Activated CD8-positive, alpha-beta memory T cell treated with anti-CD3 and anti-CD28 coated beads, Interleukin-2, amount 10 ng/mL, durations not matched to agents 7 days and 5 days (primary cell): ENCODE measurements at places on chromosomes 1 and 21. TPM values are rescaled to one million over a fixed set of nuclear protein-coding genes. Genes with fewer than 3 reads are reported as not detected.

- H3K4me1 ChIP-seq = no peaks in the 10 kb centered on the region
- H3K36me3 ChIP-seq = no peaks in the 10 kb centered on the region
- no peaks in the 10 kb centered on the region for H3K27me3 ChIP-seq
Measured at GRCh38 chr1:242800521-242800920, 276.0 kb upstream of the PLD5 start.

The CHI3L2 gene
- 6.7 TPM for total RNA-seq

- no peak overlapping the region for H3K4me3 ChIP-seq
- DNase-seq = no peak
- no peaks in the 10 kb centered on the region for H3K36me3 ChIP-seq
- no peaks in the 10 kb centered on the region for H3K4me1 ChIP-seq
- no peak overlapping the region for H3K27ac ChIP-seq
Measured at GRCh38 chr1:17958704-17959103, 148.9 kb upstream of the IGSF21 start.

- DNase-seq = no peak
- H3K36me3 ChIP-seq = no peaks in the 10 kb centered on the region
- no peaks in the 10 kb centered on the region for H3K4me1 ChIP-seq
- H3K27ac ChIP-seq = no peak overlapping the region
Measured at GRCh38 chr1:68255301-68255700, 23.0 kb upstream of the WLS start.

DNA sequence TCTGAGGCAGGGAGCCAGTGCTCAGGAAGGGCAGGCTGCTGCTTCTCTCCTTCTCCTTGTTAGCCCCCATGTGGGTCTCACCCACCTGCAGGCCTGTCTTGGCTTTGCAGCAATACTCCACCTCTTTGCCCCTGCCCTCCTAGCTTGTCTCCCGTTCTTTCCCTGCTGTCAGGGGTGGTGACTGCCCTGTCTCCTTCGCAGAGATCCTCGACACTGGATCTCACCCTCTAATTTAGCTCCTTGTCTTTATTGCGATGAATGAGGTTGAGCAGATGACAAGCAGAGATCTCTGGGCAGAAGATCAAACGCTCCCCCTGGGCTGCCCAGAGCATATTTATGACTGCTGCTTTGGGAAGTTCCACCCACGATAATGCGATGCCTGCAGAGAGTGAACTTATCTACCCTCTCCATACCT is 199.2 kb downstream of the ROR1 start:
- no peak overlapping the region for H3K4me3 ChIP-seq
- H3K27me3 ChIP-seq = peaks cover 4% of the 10 kb centered on the region
- no peak overlapping the region for H3K27ac ChIP-seq
- H3K36me3 ChIP-seq = no peaks in the 10 kb centered on the region
- H3K4me1 ChIP-seq = no peaks in the 10 kb centered on the region
- no peak for DNase-seq

- DNase-seq = no peak
- no peaks in the 10 kb centered on the region for H3K27me3 ChIP-seq
- H3K4me1 ChIP-seq = no peaks in the 10 kb centered on the region
- H3K4me3 ChIP-seq = no peak overlapping the region
- no peaks in the 10 kb centered on the region for H3K36me3 ChIP-seq
Measured at GRCh38 chr1:81228926-81229325, 571.8 kb upstream of the ADGRL2 start.

GRCh38 chr1:192474080-192474683 is 101.4 kb upstream of the RGS1 start:
- no peak for DNase-seq
- H3K4me3 ChIP-seq = no peak overlapping the region
- H3K36me3 ChIP-seq = no peaks in the 10 kb centered on the region
- no peak overlapping the region for H3K27ac ChIP-seq
- H3K4me1 ChIP-seq = no peaks in the 10 kb centered on the region

GRCh38 chr1:211781260-211781659 is 49.3 kb downstream of the LPGAT1 start:
- no peak overlapping the region for H3K4me3 ChIP-seq
- no peaks in the 10 kb centered on the region for H3K27me3 ChIP-seq
- peaks cover 6% of the 10 kb centered on the region for H3K4me1 ChIP-seq
- peaks cover 5% of the 10 kb centered on the region for H3K36me3 ChIP-seq
- H3K27ac ChIP-seq = no peak overlapping the region

DNA sequence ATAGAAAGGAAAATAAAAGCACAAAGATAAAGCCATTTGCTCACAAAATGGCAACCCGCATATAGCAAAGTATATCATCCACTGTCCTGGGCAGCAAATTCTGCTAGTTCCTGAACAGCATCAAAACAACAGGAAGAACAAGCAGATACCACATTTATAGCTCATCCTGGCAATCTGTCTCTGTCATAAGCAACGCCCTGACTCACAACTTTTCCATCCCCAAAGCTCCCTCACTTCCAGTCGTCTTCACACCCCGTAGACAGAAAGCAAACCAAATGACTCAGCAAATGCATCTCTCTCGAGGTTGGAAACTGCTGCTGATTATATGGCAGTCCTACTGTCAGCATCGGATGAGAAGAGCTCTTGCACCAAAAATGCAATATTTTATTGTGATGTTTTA is 65.8 kb downstream of the AK5 start:
- H3K27ac ChIP-seq = no peak overlapping the region
- H3K4me3 ChIP-seq = no peak overlapping the region
- no peaks in the 10 kb centered on the region for H3K36me3 ChIP-seq
- H3K27me3 ChIP-seq = peaks cover 6% of the 10 kb centered on the region

DNA sequence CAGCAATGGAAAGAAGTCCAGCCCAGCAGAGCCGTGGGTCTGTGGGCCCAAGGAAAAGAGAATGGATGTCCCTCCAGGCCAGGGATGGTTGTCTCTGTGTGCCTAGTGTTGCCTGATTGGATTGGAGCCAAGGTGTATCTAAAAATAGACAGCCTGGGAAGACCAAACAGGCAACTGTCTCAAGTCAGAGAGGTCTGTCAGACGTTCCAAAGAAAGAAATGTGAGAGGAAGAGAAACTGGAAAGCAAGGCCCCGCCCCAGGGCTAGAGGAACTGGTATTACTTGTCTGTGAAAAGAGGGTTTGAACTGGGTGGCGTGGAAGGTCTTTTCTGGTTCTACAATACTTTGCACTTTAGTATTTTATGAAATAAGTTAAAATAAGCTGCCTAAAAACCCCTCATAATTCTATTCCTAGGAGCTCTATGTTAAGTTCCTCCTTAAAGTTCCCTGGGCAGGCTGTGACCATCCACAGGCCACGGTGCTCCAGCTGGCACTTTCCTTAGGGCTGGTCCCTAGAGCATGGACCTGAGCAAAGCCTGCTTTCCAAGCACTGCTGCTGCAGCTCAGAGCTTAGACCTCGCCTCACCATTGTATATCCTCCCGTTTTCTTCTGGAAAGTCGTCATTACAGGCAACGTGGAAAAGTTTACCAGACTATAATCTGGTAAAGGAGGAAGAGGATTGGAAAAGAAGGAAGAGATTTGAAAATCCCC is 151.6 kb downstream of the DISC1 start:
- H3K27ac ChIP-seq = no peak overlapping the region
- DNase-seq = no peak
- no peaks in the 10 kb centered on the region for H3K27me3 ChIP-seq

The NGF gene
- total RNA-seq = not detected

GRCh38 chr21:18384771-18385170 is 18.8 kb downstream of the TMPRSS15 start:
- no peak for DNase-seq
- no peaks in the 10 kb centered on the region for H3K36me3 ChIP-seq
- H3K4me1 ChIP-seq = no peaks in the 10 kb centered on the region
- no peaks in the 10 kb centered on the region for H3K27me3 ChIP-seq
- no peak overlapping the region for H3K27ac ChIP-seq
- H3K4me3 ChIP-seq = no peak overlapping the region

GRCh38 chr1:58649555-58649954 is 50.3 kb downstream of the MYSM1 start:
- no peaks in the 10 kb centered on the region for H3K27me3 ChIP-seq
- no peaks in the 10 kb centered on the region for H3K36me3 ChIP-seq
- no peak overlapping the region for H3K4me3 ChIP-seq

The CFHR1 gene
- not detected for total RNA-seq

- no peak overlapping the region for H3K4me3 ChIP-seq
- H3K4me1 ChIP-seq = no peaks in the 10 kb centered on the region
- peaks cover 32% of the 10 kb centered on the region for H3K27me3 ChIP-seq
- no peak overlapping the region for H3K27ac ChIP-seq
Measured at GRCh38 chr1:113401728-113402127, 11.4 kb downstream of the MAGI3 start.

DNA sequence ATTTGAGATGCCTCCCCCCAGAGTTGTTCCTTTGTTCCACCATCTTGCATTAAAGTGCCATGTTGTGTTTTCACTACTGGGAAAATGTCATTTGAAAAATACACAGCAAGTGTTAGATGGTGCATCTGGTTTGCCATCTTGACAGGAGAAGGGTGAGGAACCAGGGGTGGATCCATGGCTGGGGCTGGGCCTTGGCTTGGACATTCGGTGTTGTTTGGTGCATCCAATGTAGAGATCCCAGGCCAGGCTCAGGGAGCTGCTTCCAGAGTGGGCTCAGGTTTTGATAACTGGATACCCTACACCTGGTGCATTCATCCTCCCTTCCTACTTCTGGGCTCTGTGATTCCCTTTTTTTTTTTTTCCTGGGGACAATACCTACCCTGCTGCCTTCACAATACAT is 103.5 kb downstream of the UCK2 start:
- no peak for DNase-seq
- no peak overlapping the region for H3K27ac ChIP-seq
- no peaks in the 10 kb centered on the region for H3K27me3 ChIP-seq
- no peak overlapping the region for H3K4me3 ChIP-seq
- H3K36me3 ChIP-seq = no peaks in the 10 kb centered on the region

The DMBX1 gene
- not detected for total RNA-seq

DNA sequence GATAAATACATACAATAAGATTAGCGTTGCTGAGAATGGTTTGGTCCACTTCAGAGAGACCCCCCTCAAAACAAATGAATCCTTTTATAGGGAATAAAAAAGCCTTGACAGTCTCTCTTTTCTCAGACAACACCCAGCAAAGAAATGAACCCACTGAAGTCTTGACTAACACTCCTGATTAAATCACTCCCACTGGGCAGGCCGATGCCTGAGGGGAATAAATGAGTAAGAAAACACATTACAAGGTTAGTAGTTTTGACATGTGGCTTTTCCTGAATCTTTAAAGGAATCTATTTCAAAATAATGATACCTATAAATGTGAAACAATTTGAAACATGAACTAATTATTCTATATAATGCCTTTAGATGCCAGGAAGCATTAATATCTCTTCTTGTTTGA is 146.9 kb upstream of the POGK start:
- DNase-seq = no peak
- H3K36me3 ChIP-seq = no peaks in the 10 kb centered on the region
- H3K27me3 ChIP-seq = no peaks in the 10 kb centered on the region
- no peak overlapping the region for H3K4me3 ChIP-seq
- no peaks in the 10 kb centered on the region for H3K4me1 ChIP-seq
- no peak overlapping the region for H3K27ac ChIP-seq

DNA sequence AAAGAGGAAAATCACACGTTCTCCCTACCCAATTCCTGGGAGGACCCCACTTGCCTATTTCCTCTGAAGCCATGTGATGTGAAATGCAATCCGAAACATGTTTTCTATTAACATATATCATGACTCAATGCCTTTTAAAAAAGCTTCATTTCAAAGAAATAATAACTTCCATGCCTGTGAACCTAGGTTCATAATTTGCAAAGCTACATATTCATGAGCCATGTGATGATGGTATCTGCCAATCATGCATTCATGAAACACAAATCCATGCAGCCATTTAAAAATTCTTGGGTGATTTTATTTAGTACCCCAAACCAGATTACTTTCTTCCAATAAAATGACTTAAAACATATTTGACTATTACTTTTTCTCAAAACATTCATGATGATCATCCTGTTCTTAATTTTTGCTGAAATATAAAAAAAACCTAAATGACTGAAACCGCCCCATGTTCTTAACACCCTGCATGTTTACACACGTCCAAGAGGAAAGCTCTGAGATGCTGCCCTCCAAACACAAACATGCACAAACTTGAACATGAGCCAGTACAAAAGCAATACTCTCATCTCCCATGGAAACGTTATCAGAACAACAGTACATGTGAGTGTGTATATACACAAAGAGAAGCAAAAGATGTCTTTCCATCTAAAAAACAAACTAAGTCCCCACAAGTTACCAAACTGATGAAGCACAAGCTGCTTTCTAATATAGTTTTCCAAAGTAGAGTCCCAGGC is 140.1 kb downstream of the TGFBR3 start:
- no peak overlapping the region for H3K27ac ChIP-seq
- H3K4me1 ChIP-seq = peaks cover 14% of the 10 kb centered on the region
- peaks cover 57% of the 10 kb centered on the region for H3K36me3 ChIP-seq
- no peaks in the 10 kb centered on the region for H3K27me3 ChIP-seq
- H3K4me3 ChIP-seq = no peak overlapping the region
- no peak for DNase-seq

DNA sequence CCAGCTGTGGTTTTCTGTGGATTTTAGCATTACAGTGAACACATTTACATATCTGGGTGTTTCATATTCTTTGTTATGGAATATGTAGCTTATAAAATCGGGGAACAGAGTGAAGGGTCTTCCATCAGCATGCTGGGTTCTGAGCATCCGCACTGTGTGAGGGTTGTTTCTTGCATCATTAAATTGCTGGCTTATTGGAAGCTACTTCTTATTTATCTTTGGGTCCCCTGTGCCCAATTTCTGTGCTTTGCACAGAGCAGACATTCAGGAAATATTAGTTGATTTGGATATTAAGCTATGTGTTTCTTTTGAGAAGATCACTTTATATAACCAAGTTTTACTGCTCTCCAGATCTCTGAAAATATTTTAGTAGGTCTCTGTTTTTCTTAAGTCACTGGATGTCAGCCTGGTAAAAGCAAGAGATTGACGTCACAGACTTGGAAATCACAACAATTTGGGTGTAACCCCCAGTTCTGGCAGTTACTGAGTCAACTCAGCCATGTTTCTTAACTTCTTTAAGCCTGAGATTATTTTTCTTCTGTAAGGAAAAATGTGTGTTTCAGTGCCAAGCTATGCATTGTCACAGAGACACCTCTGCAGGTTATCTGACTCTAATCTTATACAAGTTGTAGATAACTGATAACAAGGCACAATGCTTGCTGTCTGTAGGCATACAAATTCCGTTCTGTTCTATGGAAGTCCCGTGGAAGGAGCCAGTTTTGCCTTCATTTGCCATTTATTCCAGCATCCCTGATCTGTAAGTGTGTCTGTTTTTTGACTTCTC is 258.3 kb upstream of the KAZN start:
- no peak overlapping the region for H3K4me3 ChIP-seq
- H3K36me3 ChIP-seq = no peaks in the 10 kb centered on the region
- no peak overlapping the region for H3K27ac ChIP-seq

The DCST1 gene
- total RNA-seq = not detected

DNA sequence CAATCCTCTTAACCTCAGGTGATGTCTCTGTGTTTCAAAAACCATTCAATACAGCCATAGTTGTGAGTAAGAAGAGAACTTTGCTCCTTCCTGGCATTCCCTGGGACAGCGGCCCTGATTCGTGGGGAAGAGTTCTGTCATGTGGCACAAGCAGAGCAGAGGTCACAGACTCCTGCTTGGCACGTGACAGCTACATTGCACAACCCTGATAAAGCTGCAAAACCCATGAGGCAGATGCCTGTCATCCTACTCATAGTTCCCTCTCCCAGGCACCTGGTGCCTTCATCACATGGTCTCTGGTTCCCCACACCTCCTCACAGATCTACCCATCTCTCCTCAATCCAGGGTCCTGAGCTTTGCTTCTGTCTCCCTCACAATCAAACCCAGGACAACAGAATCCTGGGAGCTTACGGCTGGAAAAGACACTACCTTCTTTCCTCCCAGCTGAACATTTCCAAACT is 70.8 kb downstream of the PLPP3 start:
- H3K27me3 ChIP-seq = no peaks in the 10 kb centered on the region
- no peak overlapping the region for H3K4me3 ChIP-seq
- no peaks in the 10 kb centered on the region for H3K4me1 ChIP-seq
- DNase-seq = no peak
- no peak overlapping the region for H3K27ac ChIP-seq
